Activated T-cell treated with anti-CD3 and anti-CD28 coated beads, Interleukin-2, amount 50 U/mL, for 72 hours (primary cell): ENCODE measurements at places on chromosomes 6 and 20. TPM values are rescaled to one million over a fixed set of nuclear protein-coding genes. Genes with fewer than 3 reads are reported as not detected.

SYNJ2 gene
- total RNA-seq, result 22.6 TPM

DNA sequence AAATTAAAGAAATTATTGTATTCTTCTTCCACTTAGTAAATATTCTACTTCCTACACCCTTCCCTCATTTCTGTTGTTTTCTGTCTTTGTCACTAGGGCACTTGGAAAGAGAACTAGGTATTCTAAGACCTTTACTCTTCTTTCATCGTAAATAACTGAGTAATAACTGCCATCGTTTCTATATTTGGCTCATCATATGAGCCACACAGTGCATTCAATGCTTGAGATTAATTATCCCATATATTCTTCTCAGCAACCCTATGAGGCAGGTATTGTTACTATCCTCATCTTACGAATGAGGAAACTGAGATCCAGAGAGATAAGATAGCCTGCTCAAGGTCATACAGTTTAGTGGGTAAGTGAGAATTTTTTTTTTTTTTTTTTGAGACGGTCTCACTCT, 38.9 kb downstream of the LRP11 start:
- no peak overlapping the region for H3K27ac ChIP-seq
- no peak for DNase-seq
- H3K4me3 ChIP-seq, result no peak overlapping the region
- H3K27me3 ChIP-seq, result peaks cover 11% of the 10 kb centered on the region
- H3K4me1 ChIP-seq, result no peaks in the 10 kb centered on the region

DNA sequence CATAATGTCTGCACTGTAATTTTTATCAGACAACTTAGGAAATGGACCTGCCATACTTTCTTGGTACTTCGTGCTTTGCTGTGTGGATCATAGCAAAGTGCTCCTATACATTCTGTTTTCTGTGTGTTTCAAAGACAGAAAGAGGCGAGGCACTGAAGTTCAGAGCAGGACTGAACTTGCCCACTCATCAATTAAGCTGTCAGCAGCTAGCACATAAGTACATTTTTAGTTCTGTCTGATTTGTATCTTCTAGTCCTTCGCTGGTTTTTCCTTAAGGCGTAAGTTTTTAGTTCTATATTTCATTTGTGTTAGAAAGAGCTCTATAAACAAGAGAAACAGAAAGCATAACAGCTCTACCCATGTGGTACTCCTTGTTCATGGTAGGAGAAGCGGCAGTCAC, 42.1 kb downstream of the MAP3K4 start:
- DNase-seq, result no peak
- H3K27ac ChIP-seq, result no peak overlapping the region
- H3K4me3 ChIP-seq, result no peak overlapping the region
- H3K4me1 ChIP-seq, result peaks cover 43% of the 10 kb centered on the region
- no peaks in the 10 kb centered on the region for H3K27me3 ChIP-seq
- peaks cover 9% of the 10 kb centered on the region for H3K36me3 ChIP-seq

DNA sequence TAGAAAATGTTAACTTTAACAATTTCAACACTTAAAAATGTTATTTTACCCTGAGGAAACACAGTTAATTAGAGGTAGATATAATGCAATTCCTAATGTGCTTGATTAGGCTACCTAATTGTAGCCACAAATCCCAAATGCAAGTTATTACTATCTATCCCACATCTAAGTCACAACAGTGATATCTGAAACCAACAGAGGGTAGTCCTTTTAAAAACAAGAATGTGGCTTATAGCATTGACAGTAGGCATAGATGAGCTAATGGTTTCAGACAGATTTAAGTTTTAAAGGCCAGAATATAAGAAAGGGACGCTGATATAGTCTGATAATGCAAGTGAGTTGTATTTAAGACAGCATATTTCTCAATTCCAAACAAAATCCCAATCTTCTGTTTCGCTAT, 23.0 kb downstream of the PLN start:
- H3K4me1 ChIP-seq, result peaks cover 11% of the 10 kb centered on the region
- no peak for DNase-seq
- H3K27ac ChIP-seq, result no peak overlapping the region
- H3K4me3 ChIP-seq, result no peak overlapping the region
- H3K36me3 ChIP-seq, result peaks cover 29% of the 10 kb centered on the region

DNA sequence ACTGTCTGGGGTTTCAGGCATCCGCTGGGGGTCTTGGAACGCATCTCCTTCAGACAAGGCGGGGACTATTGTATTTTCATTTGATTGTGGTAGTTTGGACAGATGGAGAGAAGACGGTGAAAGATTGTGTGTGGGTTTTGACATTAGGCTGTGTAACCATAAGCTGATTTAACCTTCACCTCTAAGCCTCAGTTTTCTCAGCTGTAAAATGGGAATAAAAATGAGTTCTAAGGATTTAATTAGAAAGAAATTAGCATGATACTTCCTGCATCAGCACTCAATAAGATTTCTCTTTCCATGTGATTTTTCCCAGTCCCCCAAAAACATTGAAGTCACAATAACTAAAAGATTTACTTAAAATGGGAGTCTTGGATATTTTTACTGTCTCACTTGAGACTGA, 78.1 kb downstream of the CBFA2T2 start:
- H3K27ac ChIP-seq, result no peak overlapping the region
- no peak for DNase-seq
- no peaks in the 10 kb centered on the region for H3K27me3 ChIP-seq
- H3K36me3 ChIP-seq, result no peaks in the 10 kb centered on the region
- no peak overlapping the region for H3K4me3 ChIP-seq

HLA-C gene
- 781 TPM for total RNA-seq

ZC3H12D gene
- 170 TPM for total RNA-seq

SAMD10 gene
- 77.0 TPM for total RNA-seq

DNA sequence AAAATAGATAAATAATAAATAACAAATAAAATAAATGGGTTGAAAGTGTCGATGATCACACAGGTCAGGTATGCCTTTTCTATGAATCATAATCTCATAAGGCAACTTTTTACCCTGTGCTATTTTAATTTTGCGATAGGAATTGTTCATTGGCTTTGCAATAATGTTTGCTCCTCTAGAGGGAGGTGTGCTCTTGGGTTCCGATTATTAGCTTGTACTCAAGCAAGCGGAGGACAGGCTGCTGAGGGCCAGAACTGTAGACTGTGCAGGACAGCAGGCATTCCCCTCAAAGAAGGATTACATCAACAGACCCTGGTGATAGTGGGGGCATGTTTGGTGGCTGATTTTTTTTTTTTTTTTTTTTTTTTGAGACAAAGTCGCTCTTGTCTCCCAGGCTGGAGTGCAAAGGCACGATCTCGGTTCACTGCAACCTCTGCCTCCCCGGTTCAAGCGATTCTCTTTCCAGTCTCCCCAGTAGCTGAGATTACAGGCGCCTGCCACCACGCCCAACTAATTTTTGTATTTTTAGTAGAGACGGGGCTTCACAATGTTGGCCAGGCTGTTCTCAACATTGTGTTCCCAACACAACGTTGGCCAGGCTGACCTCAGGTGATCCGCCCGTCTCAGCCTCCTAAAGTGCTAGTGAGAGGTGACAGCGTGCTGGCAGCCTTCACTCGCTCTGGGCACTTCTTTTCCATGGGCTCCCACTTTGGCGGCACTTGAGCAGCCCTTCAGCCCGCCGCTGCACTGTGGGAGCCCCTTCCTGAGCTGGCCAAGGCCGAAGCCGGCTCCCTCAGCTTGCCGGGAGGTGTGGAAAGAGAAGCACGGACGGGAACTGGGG, 35.6 kb downstream of the RIOK1 start:
- no peaks in the 10 kb centered on the region for H3K4me1 ChIP-seq
- no peak overlapping the region for H3K27ac ChIP-seq
- DNase-seq, result no peak
- peaks cover 2% of the 10 kb centered on the region for H3K36me3 ChIP-seq

DNA sequence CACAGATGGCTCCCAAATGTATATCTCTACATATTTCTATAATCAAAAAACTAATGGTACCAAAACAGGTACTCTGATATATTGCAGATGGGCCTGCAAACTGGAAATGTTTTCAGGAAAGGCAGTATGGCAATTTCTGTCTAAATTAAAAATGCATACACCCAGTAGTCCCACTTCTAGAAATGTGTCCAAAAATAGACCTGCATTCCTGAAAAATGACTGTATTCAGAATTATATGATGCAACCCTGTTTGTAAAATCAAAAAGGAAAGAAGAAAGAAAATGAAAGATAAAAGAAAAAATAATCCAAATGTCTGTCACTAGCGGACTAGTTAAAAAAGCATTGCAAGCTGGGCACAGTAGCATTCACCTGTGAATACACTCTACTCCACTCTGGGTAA, 12.9 kb upstream of the MICB start:
- H3K4me1 ChIP-seq, result peaks cover 9% of the 10 kb centered on the region
- H3K4me3 ChIP-seq, result no peak overlapping the region
- no peak overlapping the region for H3K27ac ChIP-seq
- no peak for DNase-seq
- H3K36me3 ChIP-seq, result no peaks in the 10 kb centered on the region
- H3K27me3 ChIP-seq, result no peaks in the 10 kb centered on the region

DNA sequence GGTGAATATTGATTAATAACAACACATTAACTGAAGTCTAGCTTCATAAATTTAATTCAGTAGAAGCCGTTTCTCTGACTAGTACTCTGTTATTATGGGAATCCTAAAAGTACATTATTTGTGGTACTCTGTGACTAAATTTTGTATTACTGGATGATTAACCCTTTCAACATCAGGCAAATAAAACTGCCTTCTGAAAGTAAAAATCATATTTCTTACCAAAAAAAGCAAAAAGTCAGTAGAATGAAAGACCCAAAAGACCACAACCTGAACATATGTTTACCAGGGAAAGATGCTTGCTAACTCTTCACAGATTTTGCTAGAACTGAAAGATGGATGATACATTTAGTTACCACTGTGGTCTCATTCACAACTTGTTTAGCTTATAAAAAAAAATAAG, 73.2 kb downstream of the AHI1 start:
- peak overlapping the region; percentile 38 for H3K27ac ChIP-seq
- no peak overlapping the region for H3K4me3 ChIP-seq
- H3K36me3 ChIP-seq, result peaks cover 4% of the 10 kb centered on the region
- no peaks in the 10 kb centered on the region for H3K27me3 ChIP-seq
- DNase-seq, result no peak

BMP2 gene
- not detected for total RNA-seq

ACTR5 gene
- total RNA-seq, result 8.7 TPM

- H3K4me1 ChIP-seq, result no peaks in the 10 kb centered on the region
- H3K27me3 ChIP-seq, result peaks cover 25% of the 10 kb centered on the region
- H3K27ac ChIP-seq, result no peak overlapping the region
- H3K36me3 ChIP-seq, result peaks cover 2% of the 10 kb centered on the region
- no peak overlapping the region for H3K4me3 ChIP-seq
These were observed 374.1 kb upstream of the SULF2 start for GRCh38 chr20:48159145-48160008.

DNA sequence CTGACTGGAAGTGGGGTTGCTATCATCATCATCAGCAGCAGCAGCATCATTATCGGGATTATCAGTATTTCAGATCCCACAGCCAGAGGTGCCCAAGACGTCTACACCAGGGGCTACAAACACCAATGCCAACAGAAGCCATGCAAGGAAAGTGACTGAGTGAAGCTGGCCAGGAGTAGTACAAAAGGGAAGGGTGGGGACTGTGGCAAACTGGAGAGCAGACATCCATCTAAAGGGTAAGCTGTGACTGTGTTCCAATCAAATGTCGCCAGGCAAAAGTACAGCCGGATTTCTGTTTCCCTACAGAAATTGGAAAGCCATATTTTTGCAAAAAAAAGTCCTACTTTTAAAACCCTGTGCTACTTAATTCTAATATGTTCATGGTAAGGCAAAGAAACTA, 50.0 kb downstream of the PREX1 start:
- peaks cover 69% of the 10 kb centered on the region for H3K4me1 ChIP-seq
- no peak for DNase-seq
- no peak overlapping the region for H3K27ac ChIP-seq
- no peaks in the 10 kb centered on the region for H3K27me3 ChIP-seq

DNA sequence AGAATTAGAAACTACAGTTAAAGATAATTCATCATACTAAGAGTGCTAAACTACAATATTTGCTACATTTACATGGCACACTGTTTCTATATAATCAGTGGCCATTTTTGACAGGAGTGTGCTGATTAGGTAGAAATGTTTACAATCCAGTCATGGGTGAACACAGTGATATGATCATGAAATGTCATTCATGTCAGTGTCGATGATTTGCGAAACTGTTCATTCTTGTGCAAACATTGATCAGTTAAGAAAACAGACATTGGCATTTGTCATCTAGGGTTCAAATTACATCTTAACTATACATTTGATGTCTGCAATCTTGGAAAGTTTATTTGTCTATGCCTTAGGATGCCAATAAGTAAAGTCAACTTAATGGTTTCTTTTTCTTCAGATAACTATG, 474.9 kb downstream of the DOK5 start:
- no peak for DNase-seq
- H3K27me3 ChIP-seq, result no peaks in the 10 kb centered on the region
- no peaks in the 10 kb centered on the region for H3K4me1 ChIP-seq

GRM4 gene
- not detected for total RNA-seq

DNA sequence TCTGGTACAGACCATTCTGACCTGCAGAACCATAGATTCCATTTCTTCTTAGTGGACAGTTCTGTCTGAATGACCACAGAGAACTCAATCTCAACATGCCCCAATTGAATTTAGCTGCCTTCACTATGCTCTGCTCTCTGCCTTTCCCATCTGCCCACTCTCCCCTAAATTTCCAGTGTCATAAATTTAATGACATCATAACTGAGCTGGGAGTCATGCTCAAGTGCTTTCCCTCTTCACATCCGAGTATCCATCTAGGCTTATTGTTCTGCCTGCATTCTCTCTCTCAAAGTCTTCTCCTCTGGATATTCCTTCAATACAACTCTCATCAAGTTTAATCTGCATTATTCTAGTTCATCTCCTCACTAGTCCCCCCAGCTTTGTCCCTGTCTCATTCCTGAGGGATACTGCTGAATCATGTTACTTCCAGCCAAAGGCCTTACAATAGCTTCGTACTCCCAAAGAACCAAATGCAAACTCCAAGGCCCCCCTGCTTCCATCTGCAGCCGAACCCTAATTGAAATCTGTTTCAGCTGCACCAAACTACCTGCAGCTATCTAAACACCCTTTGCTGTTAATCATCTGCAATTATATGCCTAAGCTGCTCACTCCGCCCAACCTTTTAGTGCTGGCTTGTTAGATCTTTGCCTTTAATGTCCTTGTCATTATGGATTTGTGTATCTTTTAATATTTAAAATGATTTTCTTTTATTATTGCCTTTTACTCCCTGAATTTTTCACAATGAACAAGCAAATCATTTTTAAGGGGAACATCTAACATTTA, 46.1 kb downstream of the SLC35B3 start:
- peak overlapping the region; percentile 82 for H3K27ac ChIP-seq
- DNase-seq, result no peak
- peaks cover 16% of the 10 kb centered on the region for H3K4me1 ChIP-seq
- H3K36me3 ChIP-seq, result no peaks in the 10 kb centered on the region
- no peak overlapping the region for H3K4me3 ChIP-seq
